ENCODE measurements at places on chromosomes 5 and 9.
A peak's percentile ranks its signal among the peaks of the same experiment; 100 is the strongest.

GRCh38 chr9:114226246-114227055 is 71.1 kb downstream of the COL27A1 start:
- DNase-seq: no peak

DNA sequence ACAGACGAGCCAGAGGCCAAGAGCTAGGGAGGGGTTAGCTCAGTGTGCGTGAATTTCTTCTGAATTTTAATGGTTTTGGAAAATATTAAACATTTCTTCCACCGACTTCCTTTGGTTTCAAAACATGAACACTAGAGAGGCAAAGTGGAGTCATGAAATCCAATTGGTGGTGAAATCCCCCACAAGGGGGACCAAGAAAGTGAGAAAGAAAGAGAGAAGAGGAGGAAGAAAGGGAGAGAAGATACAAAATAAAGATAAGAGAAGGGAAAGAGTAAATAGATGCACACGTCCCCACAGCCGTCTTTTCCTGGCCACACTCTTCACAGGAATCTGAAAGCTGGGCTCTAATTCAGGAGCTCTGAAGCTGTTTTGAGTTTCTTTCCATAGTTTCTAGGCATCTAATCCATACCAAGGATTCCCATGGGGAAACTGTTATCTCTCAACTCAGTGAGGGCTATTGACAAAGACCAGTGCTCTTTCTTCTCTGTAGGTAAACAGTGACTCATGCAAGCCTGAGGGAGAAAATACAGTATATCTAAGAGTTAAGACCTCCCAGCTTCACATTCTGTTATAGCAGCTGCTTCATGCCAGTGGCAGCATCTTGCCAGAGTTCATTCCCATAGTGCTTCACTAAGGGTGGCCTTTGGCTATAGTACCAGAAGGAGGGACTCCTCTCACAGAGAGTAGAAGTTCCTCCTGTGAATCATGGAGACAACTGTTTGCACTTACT is 115.8 kb upstream of the LIFR start:
- no peak for DNase-seq

DNA sequence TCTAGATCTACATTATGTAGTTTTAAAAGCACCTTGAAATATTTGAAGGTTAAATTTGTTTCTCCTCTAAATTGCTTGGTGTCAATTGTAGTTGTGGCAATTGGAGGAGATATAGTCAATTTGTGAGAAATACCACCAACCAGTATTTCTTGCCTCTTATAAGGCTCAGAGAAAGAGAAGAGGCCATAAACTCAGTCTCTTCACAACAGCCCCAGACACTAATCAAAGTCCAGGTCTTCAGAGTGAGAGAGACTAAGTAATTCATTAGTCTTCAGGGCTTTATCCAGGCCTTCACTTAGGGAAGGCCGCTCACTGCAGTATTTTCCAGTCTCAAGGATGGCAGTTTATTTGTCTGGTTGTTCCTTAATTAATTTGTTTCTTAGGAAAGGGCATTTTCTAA is 168.0 kb upstream of the RGMB start:
- DNase-seq: no peak

DNA sequence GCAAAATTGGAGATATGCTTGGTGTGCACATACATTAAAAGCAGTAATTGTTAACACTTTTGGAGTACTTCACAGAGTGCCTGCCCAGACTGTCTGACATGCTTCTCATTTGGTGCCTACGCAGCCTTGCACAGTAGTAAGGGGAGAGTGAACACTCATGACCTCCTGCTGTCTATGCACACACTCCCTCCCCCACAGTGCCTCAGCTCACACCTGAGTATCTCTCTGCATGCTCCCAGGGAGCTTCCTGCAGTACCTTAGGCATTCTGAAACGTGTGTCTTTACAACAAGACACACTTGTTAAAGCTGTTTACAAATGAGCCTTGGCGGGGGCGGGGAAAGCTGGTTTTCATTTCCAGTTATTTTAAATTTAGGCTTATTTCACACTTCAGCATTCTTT is 18.0 kb downstream of the MAP3K1 start:
- peak; percentile 11 for DNase-seq

DNA sequence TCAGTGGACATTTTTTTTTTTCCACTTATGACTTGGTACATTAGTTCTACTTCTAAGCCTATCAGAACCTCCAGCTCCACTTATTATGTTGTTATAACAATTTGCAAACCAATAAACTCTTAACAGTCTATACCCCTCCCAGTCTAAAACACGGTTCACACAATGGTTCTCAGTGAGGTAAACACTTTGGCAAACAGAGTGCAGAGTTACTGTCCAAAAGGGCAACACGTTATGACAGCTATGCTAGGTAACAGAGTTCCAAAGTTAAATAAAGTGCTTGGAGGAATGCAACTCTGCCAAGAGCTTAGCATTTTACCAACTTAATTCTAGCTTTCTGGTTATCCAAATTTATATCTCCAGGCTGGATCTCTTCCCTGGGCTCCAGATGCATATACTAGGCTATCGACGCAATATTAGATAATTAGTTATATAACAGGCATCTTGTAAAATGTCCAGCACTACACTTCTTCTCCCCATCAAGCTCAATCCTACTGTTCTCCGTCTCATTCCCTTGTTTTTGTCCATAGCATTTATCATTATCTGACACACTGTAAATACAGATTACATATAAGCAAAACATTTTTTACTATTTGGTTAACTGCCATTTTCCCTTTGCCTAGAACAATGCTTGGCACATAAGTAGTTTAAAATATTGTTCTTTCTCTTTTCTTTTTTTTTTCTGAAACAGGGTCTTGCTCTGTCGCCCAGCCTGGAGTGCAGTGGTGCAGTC is 14.3 kb downstream of the FNBP1 start:
- no peak for DNase-seq

DNA sequence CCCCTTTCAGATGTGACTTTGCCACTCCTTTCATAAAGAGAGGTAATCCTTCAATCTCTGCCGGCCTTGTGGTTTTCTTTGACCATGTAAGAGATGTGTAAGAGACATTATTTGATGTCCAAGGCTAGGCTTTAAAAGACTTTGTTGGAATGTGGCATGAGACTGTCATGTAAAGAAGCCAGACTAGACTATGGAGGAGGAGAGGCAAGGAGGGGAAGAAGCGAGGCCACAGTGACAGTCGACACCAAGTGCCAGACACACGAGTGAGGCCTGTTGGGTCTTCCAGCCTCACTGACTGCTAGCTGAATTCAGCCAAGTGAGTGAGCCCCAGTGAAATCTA is 1013.3 kb downstream of the MAT2B start:
- DNase-seq: no peak

DNA sequence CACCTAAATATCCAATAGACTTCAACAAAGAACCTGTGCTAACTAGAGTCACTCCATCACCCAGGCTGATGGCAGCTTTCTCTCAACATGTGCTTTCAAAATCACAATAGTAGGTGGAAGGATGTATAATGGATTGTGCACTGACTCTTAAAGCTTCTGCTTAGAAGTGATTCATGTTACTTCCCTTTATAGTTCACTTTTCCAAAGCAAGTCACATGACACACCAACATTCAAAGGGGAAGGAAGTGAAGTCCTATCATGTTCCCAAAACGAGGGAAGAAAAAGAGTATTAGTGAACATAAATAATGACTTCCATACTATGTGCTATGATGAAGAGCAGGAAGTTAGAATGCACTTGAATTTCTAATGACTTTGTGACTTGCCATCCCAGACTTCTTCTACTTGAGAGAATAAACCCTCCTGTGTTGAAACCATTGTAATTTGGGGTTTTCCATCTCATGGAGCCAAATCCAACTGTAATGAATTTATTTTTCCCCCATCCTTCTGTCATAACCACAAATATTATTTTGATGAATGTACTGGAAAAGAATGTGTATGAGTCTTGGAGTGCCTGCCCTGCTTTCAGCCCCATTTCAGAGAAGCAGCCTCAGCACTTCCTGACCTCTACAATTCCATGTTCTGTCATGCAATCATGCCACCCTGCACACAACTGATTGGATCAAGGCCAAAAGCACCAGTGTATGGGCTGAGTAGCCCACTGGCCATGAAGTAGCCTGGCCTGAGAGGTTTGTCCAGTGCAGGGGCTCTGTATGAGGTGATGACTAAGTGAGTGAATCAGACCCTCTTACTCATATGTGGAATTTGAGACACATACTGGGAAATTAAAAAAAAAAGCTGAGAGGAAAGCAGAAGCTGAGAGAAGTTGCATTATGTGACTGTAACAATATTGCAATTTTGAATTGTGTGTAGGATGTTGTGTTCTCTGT is 525.9 kb upstream of the CLINT1 start:
- DNase-seq: no peak

- DNase-seq: no peak
These were observed 321.9 kb downstream of the GADD45G start for GRCh38 chr9:89926691-89927220.
